ENCODE measurements at places on chromosomes 2 and 18.

DNA sequence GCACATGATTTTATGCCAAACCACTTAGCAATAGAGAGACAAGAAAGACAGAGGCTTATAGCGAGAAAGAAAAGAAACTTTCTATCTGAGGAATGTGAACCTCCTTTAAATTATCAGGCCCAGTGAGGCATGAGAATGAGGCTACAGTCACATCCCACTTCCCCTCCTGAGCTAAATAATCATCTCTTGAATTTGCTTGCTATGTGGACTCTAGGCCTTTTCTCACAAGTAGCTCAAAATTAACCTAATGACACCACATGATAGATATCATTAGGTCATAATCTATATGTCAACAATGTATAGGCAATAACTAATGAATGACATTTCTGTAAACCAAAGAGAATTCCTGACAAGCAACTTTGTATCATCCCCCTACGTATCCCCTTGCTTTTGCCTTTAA is 301.5 kb upstream of the MGAT5 start:
- no peak for DNase-seq

GRCh38 chr2:128613876-128614275 is 295.2 kb upstream of the HS6ST1 start:
- no peak for DNase-seq

DNA sequence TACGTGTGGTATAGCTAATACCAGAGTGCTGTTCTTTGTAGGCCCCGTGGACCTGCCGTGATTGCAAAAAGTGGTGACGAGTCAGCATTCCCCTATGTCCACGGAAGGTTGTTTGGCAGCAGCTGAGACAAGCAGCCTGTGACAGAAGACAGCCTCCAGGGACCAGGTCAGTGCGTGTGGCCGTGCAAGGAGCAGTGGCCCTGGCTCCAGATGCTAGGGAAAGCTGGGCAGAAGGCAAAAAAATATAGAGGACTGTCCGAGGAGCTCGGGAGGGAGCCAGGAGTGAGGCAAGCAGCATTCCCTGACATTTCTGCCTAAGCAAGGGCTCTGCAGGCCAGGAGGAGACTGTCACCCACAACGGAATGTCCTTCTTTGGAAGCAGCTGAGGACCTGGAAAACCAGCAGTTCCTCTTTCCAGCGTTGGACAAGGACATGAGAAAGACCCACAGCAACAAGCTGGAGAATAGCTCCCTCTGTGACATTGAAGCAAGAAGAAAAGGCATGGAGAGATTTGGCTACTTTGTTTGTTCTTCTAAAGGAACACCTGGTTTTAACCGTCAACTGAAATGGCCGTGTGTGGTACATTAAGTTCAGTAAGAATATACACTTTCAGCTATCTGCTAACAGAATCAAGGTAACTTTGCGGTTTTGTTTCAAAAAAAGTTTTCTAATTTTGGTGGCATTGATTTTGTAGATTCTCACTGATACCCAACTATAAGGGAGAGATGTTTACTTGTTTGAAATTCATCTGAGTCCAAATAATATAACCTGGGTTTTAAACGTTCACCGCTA is 58.3 kb downstream of the NPAS2 start:
- DNase-seq = no peak

- no peak for DNase-seq
Measured at GRCh38 chr18:9734189-9734588, 26.1 kb downstream of the RAB31 start.

DNA sequence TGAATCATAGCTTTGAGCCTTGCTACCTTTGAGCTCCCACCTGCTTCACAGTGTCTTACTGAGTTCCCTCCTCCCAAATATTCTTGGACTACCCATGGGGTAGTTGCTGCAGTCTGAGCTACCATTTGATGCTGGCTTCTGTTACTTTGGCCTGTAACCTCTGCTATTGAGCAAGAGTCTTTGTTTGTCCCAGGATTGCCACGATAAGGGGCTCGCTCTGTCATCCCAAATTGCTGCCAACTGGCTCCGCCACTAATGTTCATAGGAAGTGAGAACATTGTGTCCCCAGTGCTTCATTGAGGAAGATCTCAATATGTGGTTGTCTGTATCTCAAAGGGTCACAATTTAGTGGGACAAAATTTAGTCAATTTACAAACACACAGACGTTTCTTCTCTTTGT is 103.8 kb downstream of the TRIM43 start:
- no peak for DNase-seq

DNA sequence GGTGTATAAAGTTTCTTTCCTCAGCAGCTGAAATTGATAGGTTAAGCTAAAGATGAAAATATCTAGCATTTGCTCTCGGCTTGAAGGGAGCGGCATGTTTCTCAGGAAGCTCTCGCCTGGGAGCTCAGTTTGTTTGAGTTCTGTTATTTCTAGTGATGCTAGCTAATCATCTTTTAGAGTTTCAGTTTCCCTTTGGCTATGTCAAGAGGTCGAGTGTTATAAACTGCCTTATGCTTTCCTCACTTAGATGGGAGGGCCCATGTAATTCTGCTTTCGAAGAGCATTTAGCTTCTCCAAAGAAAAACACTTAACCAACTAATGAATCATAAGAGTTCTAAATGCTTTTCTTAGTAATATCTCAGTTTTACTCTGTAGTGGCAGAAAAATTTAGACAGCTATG is 33.6 kb downstream of the PLCL1 start:
- DNase-seq = peak; percentile 26

GRCh38 chr2:223786943-223787342 is 50.4 kb downstream of the AP1S3 start:
- no peak for DNase-seq

- no peak for DNase-seq
Measured at GRCh38 chr18:36464126-36464651, 166.7 kb downstream of the FHOD3 start.

GRCh38 chr2:159851941-159852340 is 53.9 kb upstream of the CD302 start:
- no peak for DNase-seq

GRCh38 chr2:100104718-100105677 is 37.4 kb downstream of the AFF3 start:
- peak; percentile 15 for DNase-seq

DNA sequence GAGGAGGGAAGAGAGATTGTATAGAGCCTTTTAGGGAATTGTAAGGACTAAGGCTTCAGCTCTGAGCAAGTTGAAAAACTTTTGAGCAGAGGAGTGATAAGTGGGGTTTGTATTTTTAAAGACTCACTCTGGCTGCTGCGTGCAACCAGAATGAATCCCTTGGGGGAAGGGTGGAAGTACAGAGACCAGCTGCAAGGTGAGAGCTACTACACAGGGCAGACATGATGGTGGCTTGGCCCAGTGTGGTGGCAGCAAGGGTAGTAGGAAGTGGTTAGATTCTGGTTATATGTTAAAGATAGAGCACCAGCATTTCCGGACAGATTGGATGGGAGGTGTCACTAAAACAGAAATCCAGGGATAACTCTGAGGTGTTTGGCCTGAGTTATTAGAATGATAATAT is 10.1 kb upstream of the SESTD1 start:
- DNase-seq = no peak

DNA sequence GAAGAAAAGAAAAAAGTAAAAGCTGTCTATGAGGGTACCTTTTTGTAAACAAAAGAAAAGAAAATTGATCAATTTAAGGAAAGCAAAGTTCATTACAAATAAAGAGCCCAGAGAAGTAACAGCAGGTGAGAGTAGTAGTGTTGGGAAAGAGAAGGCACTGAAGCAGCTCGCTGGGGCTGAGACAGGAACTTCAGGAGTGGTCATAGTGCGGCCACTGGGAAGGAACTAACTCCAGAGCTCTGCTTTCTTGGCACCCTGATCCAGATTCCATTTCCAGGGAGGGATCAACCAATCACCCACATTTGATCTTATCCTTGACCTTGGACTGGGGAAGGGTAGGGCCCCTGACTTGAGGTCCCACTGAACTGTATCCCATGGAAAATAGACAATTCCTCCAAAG is 617.6 kb downstream of the CPS1 start:
- DNase-seq = no peak

GRCh38 chr2:44347526-44347925 is 13.8 kb downstream of the PREPL start:
- no peak for DNase-seq

GRCh38 chr18:2846636-2847316 is at the start of gene EMILIN2:
EMILIN2 (plus strand) TSS chr18:2847006; CDS start chr18:2847189, 183 bp downstream.
- peak; percentile 47 for DNase-seq

DNA sequence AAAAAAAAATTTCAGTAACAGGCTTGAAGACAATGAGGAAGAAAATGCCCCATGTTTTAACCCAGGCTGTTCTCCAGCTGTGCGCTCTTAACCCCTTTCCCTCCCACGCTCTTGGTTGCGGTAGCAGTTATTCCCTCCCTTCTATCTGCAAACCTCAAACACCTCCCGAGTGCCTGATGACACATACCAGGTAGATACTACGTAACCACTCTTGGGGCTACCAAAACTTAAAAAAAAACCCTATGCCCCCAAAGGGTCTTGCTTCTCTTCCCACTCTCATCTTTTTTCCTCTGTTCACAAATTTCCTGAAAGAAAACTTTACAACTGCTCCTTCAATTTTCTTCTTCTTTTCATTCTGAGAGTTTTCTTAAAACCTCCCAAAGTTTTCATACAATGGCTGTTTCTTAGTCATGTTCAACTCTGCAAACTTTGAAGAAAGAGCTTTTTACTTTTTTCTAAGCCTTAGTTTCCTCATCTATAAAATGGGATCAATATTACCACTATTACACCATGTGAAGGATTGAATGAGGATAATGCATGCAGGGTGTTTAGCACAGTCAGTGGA is 4.9 kb upstream of the DRC1 start:
- DNase-seq = no peak

DNA sequence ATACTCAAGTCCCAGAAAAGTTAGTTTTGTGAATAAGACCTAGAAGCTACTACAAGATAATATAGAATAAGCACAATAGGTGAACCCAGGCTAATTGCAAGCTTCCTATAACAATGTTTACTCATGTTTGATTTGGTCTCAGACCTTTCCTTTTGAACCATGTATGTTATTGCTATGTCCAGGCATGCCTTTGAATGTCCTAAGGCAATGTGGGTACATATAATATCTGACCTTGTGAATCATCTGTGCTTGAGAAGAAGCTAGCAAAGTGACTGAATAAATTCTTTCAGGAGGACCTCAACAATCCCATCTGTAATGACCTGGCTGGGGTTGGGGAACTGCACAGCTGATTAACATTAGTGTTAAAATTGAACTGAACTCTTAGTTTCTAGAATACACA is 1285.9 kb upstream of the CELF4 start:
- DNase-seq = no peak

DNA sequence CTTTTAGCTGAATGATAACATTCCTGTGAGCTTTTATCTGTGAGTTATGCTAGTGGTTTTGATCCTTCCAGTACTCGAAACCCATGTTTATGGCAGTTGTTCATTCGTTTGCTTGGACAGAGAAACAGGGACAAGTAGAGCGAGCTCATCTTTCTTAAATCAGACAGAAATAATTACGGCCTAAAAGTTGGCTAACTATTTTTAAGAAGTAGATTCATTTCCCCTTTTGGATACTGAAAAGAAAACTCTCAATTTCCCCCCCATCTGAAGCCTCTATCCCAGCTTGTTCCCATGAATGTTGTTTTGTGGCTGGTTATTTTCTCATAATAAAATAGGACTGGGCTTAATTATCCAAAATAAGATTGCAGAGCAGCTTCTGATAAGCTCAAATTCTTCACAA is 67.1 kb downstream of the ANTXR1 start:
- no peak for DNase-seq

GRCh38 chr18:26097563-26097962 is 7.2 kb upstream of the SS18 start:
- DNase-seq = no peak

GRCh38 chr2:98037666-98038336 is 42.1 kb upstream of the TMEM131 start:
- no peak for DNase-seq

GRCh38 chr2:39778233-39778632 is 825 bp downstream of the THUMPD2 start:
- no peak for DNase-seq

DNA sequence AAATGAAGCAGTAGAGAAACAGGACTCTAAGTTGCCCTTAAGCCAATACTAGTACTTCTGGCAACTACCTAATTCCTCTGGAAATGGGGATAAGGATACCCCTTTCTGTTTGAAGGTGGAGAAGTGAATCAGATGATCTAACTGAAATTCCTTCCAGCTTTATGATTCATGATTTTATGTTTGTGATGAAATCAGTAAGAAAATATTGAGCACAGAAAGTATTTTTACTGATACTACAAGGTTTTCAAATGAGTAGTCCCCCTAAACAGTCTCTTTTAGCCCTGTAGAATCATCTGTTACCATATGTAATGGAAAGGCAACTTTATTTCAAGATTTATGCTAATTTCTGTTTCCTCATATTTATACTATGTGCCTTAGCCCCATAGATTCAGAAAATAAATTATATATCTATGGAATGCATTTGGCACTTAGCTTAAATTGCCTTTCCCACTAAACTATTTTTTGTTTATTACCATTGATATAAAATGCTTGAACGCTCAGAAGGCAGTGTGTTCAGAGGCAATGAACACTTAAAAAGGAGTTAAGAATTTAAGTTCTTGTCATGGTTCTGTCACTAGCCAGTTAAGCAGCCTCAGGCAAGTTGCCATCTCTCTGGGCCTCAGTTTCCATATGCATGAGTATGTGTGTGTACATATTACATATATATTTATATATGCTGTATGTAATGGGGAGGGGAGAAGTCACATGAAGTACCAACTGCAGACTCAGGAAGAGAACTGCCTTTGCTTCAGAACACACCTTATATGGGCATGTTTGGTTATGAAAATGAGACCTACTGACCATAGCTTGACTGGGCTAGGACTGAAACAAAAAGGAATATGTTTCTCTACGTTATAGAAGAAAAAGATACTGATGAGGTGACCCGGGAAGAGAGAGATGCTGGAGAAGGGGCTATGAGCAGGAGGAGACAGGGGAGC is 97.7 kb downstream of the CDC42EP3 start:
- no peak for DNase-seq

DNA sequence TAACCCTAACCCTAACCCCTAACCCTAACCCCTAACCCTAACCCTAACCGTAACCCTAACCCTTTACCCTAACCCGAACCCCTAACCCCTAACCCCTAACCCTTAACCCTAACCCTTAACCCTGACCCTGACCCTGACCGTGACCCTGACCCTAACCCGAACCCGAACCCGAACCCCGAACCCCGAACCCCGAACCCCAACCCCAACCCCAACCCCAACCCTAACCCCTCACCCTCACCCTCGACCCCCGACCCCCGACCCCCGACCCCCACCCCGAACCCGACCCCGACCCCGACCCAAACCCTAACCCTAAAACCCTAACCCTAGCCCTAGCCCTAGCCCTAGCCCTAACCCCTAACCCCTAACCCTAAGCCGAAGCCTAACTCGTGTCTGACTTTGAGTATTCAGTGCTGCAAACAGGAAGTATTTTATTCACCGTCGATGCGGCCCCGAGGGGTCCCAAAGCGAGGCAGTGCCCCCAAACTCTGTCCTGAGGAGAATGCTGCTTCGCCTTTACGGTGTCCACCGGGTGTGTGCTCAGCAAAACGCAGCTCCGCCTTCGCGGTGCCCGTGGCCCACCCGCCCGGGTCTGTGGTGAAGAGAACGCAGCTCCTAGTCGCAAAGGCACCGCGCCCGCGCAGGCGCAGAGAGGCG is 36.0 kb downstream of the FAM110C start:
- DNase-seq = no peak

Data from GM12892 (cell line).